Immature natural killer cell (primary cell): ENCODE measurements at places on chromosomes 11 and 22. TPM values are rescaled to one million over a fixed set of nuclear protein-coding genes. Genes with fewer than 3 reads are reported as not detected.

RIMBP3C gene
- polyA plus RNA-seq = not detected

- no peak for DNase-seq
- H3K36me3 ChIP-seq = no peaks in the 10 kb centered on the region
- no peak overlapping the region for H3K27ac ChIP-seq
- H3K4me3 ChIP-seq = no peak overlapping the region
- no peaks in the 10 kb centered on the region for H3K4me1 ChIP-seq
- peaks cover 12% of the 10 kb centered on the region for H3K27me3 ChIP-seq
Measured at GRCh38 chr22:27298742-27299141, 502.8 kb downstream of the MN1 start.

PATE4 gene
- polyA plus RNA-seq = not detected

DNA sequence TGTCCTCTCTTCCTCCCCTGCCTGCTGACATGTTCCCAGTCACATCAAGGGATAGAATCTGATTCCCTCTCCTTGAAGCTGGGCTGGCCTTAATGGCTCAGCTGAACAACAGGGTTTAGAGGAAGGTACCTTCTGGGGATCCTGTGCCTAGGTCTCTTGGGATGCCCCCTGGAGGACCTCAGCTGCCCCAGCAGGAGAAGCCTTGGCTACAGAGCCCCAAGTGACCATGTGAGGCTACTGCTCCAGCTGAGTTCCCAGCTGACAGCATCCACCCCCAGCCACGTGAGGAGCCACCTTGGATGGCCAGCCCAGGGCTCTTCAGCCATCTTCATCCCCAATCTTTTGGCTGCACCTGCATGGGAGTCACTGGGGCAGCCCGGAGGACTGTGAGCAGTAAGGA lies 1499.3 kb downstream of the TBC1D22A start:
- H3K36me3 ChIP-seq = no peaks in the 10 kb centered on the region
- H3K27me3 ChIP-seq = peaks cover 8% of the 10 kb centered on the region
- no peak for DNase-seq
- H3K4me3 ChIP-seq = no peak overlapping the region

PTDSS2 gene
- 17.3 TPM for polyA plus RNA-seq
